SJCRH30 (cell line): ENCODE measurements at places on chromosomes 12 and 14. TPM values are rescaled to one million over a fixed set of nuclear protein-coding genes. Genes with fewer than 3 reads are reported as not detected.

- DNase-seq = no peak
These were observed 1024.9 kb downstream of the TMEM121 start for GRCh38 chr14:106551265-106551664.

DNA sequence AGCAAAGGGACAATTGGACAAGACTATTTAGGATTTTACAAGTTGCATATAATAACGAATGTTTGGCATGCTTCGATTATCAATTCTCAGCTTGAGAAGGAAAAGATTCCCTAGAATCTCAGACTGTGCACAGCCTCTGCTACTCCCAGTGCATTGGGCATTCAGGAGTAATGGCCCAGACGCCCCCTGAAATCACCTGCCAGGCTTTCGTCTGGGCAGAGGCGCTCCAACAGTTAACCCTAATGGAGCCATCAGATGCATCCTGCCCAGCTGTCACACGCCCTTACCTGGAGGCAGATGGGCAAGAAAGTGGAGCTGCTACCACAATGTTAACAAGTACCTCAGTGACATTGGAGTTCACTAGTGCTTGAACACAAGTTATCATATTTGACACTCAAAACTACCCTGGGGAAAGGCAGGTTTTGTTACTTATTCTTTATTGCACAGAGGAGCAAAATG, 927 bp upstream of the LRP6 start:
- DNase-seq = no peak

- DNase-seq = no peak
These were observed 17.9 kb downstream of the PXN start for GRCh38 chr12:120247621-120248030.

DNA sequence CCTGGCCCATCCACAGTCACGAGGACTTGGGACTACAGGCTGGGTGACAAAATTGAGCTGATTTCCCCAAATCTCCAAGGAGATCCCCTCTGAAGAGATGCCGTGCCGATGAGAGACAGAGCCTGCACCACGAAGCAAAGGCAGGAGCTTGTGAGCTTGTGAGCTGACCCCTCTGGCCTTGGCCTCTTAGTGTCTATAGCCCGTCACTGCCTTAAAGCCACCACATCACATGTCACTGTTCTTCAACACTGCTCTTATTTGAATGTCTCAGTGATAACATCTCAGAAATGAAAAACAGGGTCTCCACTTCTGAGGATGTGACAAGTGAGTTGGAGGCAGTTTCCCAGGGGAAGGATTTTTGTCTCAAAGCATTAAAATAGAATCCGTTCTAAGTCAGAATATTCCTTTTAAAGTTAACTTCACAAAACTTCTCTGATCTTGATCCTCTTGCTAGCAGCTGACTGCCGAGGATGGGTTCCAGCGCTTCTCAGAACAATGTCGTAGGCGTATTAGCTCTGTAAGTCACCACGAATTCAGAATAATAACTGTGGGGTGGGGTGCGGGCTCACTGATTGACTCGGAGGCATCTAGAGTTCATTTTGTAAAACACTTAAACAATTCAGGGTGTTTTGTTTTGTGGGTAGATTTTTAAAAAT, 37.5 kb downstream of the CHST11 start:
- no peak for DNase-seq

DNA sequence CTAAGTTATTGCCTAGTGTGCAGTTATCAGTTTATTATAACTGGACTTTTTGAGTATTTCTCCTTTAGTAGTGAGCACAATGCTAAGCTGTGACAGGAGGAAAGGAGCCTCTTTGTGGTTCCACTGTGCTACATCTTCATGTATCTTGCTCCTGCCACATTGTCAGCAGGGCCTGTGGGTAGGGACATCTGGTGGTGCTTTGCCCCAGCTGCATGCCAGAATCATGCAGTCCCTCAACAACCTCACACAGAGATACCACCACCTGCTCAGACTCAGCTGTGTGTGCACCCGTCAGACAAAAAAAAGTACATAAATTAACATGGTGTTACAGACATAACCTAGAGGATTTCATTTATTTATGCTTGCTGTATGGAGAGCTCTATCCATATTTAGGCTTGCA, 51.1 kb downstream of the MIS18BP1 start:
- DNase-seq = no peak

DNA sequence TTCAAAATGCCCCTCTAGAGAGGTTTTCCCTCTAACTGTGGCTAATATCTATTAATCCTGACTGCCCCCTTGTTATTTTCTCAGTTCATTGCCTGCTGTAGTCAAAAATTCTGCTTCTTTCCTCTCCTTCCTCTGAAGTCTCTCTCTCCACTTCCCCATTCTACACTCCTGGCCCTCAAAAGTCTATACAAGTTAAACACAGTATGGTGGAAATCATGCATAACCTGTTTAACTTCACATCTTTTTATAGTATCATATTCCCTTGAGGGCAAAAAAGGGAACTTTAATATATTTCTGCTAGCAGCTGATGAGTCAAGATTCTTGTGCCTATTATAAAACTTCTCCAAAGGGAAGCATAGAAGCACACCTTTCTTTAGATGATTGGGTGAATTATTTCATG, 16.7 kb downstream of the GRIP1 start:
- no peak for DNase-seq

DNA sequence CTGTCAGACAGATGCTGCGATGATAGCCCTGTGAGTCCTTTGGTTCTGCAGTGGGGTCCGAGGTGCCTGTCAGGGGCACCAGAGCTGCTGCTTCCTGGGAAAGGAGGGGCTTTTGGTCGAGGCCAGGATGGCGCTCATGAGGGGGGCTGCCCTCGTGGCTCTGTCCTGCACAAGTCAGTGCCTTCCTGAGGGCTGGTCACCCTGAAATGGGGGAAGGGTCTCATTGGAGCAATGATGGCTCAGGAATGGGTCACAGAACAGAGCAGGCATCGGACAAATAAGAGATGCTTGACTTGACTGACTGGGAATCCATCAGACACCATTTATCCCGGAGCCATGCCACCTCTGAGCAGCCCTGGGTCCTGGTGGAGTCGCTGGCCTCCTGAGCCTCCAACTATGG, 121.9 kb downstream of the ADGRD1 start:
- DNase-seq = no peak

DNA sequence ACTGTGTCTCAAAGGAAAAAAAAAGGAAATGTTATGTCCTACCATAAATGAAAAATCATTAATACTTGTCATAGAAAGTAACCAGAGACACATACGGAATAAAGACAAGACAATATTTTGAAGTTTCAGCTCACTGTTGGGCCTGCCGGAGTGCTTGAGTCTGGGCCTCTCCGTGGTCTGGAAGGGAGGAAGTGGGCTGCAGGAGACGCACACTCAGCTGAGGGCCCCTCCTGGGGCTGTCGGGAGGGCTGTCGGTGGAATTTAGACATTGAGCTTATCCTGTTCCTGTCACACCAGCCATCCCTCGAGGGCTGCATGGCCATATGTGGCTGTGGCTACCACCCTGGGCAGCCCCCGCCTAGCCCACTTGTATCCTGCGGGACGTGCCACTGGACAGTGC, 80.6 kb downstream of the DDX51 start:
- no peak for DNase-seq

DNA sequence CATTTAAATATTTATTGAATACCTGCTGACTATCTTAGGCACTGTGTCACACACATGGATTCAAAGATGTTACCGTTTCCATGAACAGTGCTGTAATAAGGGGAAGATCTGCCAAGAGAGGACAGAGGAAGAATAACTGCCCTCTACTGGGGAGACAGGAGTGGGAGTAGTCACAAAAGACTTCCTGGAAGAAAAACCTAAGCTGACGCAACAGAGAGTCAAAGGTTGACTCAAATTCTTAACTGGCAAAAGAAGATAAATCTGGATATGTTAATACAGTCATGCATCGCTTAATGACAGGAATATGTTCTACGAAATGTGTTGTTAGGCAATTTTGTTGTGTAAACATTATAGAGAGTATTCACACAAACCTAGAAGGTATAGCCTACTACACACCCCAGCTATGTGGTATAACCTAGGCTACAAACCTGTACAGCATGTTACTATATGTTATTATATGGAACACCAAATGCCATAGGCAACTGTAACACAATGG, 51.5 kb downstream of the DCAF5 start:
- peak; percentile 42 for DNase-seq

DNA sequence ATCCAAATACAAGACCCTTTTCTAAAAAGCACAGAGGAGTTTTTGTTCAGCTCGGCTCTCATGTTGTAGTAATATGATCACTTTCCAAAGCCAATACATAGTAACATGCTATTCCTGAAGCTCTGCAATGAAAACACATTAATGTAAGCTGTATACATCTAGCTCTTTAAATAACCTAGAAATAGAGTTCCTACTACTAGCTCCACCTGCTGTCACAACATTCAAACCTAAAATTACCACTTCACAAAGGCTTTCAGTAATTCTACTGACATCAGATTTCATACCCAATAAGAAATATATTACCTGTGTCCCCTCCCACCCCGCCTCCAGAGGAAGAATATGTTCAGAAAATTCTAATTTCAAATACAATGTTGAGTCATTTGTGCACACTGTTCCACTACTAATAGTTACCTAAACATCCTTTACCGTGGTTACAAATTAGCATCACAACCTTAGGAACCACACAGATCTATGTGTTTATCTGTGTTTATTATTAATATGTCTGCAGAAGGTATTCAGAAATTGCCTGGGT, 17.8 kb downstream of the EFCAB11 start:
- no peak for DNase-seq

GRCh38 chr12:118448341-118448740, 72.0 kb downstream of the SUDS3 start:
- no peak for DNase-seq

DNA sequence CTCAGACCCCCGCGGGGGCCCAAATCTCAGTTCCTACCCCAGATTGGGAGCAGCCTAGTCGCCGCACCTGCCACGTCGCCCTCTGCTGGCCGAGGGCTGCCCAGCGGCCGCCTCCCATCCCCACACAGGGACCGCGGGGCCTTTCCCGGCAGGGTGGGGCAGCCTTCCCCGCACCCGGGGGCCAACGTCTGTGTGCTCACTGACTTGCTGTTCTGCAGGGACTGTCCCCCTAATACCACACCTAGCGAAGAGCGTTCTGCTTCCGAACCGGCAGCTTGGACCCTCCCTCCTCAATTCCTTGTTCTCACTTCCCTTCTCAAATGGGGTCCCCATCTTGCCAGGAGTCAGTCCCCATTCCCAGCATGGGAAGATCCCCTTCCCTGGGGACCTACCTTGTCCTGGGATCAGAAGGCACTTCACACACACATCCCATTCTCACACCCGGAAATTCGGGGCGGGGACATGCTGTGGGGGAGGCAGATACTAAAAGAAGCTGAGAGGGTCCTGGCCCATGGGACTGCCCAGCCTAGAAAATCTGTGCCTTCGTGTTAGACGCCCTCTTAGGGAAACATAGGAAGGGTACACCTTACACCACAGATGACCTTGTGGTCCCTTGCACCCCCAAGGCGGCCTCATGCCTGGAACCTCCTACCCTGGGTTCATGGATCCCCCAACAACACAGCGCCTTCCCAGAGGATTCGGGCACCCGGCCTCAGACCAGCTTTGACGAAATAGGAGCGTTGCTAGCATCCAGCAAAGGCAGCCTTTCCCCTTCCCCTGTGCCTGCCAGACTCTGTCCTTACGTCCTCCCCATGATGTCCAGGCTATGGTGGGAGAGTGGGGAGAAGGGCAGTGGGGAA, 16.4 kb downstream of the ACVRL1 start:
- DNase-seq = no peak

- DNase-seq = no peak
These were observed 13.8 kb upstream of the OR9K2 start for GRCh38 chr12:55112378-55112875.

GRCh38 chr12:40015345-40015744, 90.5 kb downstream of the SLC2A13 start:
- DNase-seq = no peak

DNA sequence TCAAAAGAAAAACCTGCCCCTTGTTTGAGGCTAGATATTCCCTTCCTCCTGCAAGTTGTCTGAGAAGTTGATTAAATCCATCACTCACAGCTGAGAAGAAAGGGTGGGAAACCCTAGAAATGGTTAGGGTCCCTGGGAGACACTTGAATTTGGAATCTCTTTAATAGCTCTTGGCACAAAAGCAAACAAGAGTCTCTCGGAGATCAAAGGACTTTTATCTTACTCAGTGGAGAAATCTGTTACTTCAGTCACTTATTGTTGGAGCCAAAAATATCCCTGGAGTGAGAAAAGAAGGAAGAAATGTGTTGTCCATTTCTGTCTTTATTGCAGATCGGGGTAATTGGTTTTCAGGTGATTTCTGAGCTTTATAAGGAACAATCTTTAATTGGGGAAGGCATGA, 47.0 kb downstream of the TMEM132C start:
- DNase-seq = no peak

DNA sequence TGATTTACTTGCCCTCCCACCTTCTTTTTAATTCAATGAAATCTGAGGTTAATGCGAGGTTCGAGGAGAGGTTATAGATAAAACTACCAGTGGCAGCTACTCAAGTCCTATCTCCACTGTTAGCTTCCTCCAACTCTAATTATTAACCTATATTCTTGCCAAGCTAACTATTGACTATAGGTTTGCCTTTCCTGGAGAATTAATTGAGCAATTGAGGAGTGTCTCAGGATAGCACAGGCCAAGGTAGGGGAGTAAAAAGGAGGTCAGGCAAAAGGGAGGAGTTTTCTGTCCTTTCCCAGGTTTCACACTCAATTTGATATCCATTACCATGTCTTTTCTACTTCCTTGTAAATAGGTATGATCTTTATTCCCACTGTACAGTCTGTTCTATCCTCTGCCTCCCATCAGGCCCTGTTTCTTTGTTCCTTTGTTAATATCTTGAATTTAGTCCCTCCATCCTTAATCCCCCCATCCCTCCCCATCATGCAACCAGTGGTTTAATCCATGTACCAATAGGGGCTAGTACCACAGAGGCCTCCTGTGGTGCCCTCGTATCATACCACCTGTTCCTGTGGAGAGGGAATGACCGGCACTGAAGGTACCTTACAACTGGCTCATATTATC, 3.7 kb upstream of the SUOX start:
- no peak for DNase-seq

DNA sequence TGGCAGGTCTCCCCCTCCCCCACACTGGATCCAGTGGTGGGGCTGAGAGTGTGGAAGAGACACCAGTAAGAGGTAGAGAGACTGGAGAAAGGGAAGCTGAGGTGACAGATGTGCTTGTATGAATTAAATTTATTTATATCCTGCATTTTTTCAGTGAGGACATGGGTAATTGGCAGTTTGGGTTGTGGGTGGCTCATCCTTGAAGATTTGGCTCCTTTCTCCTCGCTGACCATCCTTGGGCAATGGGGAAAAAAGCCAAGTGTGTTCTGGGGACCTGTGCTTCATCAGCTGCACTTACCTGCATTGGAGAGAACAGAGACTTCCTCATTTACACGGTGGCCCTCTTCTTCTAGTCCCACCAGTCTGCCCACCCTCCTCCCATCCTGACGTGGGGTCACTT, 86.4 kb downstream of the RFX4 start:
- no peak for DNase-seq

Gene WNK1
- 83.3 and 88.8 TPM in 2 replicates for total RNA-seq

Gene PPM1H
- 4.1 and 4.3 TPM in 2 replicates for total RNA-seq

Gene FSCB
- not detected in 2 replicates for total RNA-seq

Gene MYH6
- not detected in 2 replicates for total RNA-seq
